Fibroblast of lung (primary cell): ENCODE measurements at places on chromosomes 7 and 10. TPM values are rescaled to one million over a fixed set of nuclear protein-coding genes. Genes with fewer than 3 reads are reported as not detected.

ADGRA1 gene
- total RNA-seq, result not detected in 2 replicates

PRR15 gene
- 0.51 TPM in 1 of 2 replicates, not detected in the other for total RNA-seq

TMEM273 gene
- 0.26 TPM in 1 of 2 replicates, not detected in the other for total RNA-seq

- DNase-seq, result no peak
Measured at GRCh38 chr10:112744181-112745096, 205.6 kb upstream of the TCF7L2 start.

DNA sequence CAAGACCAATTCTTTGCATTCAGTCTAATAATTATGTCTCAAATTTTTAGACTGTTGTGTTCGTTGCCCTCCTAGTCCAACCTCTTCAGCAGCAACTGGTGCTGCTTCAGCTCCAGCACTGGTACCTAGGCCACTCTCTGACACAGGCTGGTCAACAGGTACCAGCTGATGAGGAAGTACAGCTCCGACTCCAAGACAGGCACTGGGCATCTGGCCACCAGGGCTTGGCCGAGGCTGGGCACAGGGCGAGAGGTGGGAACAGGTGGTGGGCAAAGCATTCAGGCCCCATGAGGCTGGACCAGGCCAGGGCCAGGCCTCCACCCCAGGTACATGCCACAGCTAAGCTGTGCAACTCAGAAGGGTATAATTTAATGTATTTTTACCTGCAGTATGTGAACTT is 151.5 kb upstream of the AGR3 start:
- DNase-seq, result no peak

GRCh38 chr7:2926120-2926895 is 82.2 kb upstream of the GNA12 start:
- no peak for DNase-seq

- peak; percentile 49 for DNase-seq
Measured at GRCh38 chr7:73738220-73738611, 386 bp downstream of the ABHD11 start.

- DNase-seq, result no peak
Measured at GRCh38 chr7:7214398-7215347, 32.3 kb downstream of the C1GALT1 start.

DNA sequence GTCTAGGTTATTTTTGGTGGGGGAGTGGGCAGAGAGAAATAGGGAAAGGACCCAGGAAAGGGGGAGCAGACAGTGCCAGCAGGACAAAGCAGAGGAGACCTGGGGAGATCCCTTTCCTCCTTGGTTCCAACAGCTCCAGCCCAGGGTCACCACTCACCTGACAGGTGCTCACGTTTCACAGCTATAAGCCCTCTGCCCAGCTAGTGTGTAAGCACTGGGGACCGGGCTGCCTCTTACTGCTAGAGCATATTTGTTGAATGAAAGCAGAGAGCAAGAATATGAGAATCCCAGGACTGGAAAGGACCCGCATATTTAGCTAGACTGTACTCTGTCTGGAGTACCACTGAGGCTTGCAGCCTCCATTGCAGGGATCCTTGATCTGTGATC is 6.7 kb downstream of the ZCCHC24 start:
- DNase-seq, result no peak

GRCh38 chr10:123427165-123427786 is 238.9 kb upstream of the GPR26 start:
- no peak for DNase-seq

DNA sequence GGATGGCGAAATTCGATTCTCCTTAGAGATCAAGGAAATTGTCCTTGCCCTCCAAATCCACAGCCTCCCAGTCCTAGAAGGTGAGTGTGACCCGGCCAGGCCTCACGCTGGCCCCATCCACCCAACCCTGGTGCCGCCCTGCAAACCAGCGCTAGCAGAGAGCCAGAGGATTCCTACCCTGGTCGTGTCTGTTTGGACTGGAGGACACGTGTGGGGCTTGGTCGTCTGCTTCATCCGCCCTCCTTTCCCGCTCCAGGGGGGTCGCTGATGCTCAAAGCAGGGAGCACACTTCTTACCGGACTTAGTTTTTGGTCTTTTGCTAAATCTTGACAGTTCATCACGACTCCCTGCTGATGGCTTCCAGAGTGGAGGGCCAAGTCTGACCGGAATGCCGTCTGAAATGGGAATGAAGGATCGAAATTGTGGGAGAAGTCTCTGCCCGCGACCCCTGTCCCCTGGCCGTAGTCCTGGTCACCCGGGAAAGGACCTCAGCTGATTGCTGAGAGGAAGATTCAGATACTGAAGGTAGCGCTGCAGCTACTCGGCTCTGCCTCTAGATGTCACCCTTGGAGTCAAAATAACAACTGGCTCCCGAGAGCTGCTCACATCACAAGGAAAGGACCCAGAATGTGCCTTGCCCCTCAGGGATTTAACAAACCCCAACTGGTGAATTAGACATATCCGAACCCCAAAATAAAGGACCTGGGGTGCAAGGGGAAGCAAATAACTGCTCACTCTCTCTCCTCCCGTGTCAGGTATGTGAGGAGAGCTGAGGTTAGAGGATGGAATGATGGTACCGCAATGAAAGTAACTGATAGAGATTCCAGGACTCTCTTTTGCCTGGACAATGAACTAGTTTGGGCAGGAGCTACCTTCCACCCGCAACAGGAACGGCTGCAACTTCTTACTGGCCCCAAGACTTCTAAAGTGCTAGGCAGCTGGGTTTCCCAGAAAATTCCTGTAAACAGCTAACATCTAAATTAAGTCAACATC is 23.5 kb upstream of the ORC5 start:
- DNase-seq, result peak; percentile 64
